ENCODE measurements at places on chromosomes 2 and 18. TPM values are rescaled to one million over a fixed set of nuclear protein-coding genes. Genes with fewer than 3 reads are reported as not detected.

GRCh38 chr2:128416109-128416785, 97.6 kb upstream of the HS6ST1 start:
- no peak for DNase-seq
- H3K4me1 ChIP-seq, result no peaks in the 10 kb centered on the region
- H3K4me3 ChIP-seq, result no peak overlapping the region
- H3K27ac ChIP-seq, result no peak overlapping the region
- peaks cover 3% of the 10 kb centered on the region for H3K27me3 ChIP-seq

GRCh38 chr2:12539776-12540562, 176.8 kb upstream of the TRIB2 start:
- H3K36me3 ChIP-seq, result no peaks in the 10 kb centered on the region
- no peak overlapping the region for H3K4me3 ChIP-seq
- no peak for DNase-seq

Gene LCT
- total RNA-seq, result 0.02 TPM

Gene MC5R
- total RNA-seq, result not detected

Measured in activated CD4-positive, alpha-beta memory T cell treated with anti-CD3 and anti-CD28 coated beads for 36 hours (primary cell).